Spinal cord (tissue), 10 donors: ENCODE measurements at places on chromosomes 2 and 18. TPM values are rescaled to one million over a fixed set of nuclear protein-coding genes. Genes with fewer than 3 reads are reported as not detected.

Gene POTEC
- not detected for total RNA-seq

Gene HTR2B
- 1.1 TPM for total RNA-seq

DNA sequence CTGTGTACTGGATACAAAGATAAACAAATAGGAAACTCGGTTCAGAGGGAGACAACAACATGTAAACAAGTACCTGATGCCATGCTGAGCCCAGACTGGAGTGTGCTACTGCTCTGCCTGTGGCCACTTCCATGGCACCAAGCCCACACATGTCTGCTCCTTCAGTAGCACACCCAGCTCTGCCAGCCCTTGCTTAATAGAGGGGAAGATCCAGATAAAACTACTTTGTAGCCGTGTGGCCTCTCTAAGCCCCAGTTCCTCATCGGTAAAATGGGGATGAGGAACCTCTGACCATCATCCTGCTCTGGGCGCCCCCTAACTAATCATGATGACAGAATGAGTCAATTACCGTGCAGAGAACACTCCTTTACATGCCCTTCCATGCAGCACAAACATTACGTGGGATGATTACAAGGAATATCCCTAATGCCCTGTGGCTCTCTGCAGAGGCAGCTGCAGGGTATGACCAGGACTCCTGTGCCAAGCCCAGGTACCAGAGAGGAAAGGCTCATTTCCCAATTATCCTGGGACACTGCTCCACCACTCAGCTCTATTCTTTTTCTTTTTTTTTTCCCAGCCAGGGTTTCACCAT, 34.9 kb downstream of the DNMT3A start:
- H3K27ac ChIP-seq = peak overlapping the region; percentile 40
- H3K4me3 ChIP-seq = no peak overlapping the region
- DNase-seq = peak; percentile 46
- H3K27me3 ChIP-seq = no peaks in the 10 kb centered on the region
- H3K36me3 ChIP-seq = peaks cover 75% of the 10 kb centered on the region

DNA sequence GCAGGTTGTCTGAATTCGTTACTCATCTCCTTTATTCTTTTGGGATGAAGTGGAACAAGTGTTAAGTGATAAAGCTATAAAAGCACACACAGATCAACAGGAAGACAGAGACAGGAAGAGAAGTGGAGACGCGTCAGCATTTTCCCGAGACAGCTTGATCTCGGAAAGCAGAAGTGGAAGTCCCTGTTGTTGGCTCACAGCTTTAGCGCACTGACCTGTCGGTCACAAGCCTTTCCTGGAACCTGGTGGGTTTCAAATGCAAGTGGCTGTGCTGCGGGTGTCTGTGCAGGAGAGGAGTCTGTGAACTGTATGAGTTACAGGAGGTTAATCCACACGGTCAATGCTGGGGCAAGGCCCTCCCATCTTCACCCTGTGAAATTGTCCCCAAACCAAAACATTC, 116.6 kb upstream of the PELI1 start:
- peak overlapping the region; percentile 19 for H3K27ac ChIP-seq
- no peaks in the 10 kb centered on the region for H3K36me3 ChIP-seq
- H3K4me3 ChIP-seq = no peak overlapping the region
- DNase-seq = no peak
- H3K27me3 ChIP-seq = no peaks in the 10 kb centered on the region
